Spinal cord (tissue), 10 donors: ENCODE measurements at places on chromosomes 16 and 17. TPM values are rescaled to one million over a fixed set of nuclear protein-coding genes. Genes with fewer than 3 reads are reported as not detected.

GRCh38 chr17:18031955-18032354 is 7.0 kb downstream of the ATPAF2 start:
- DNase-seq = no peak

GRCh38 chr16:3968551-3968950 is 88.0 kb upstream of the CREBBP start:
- no peak for DNase-seq

DNA sequence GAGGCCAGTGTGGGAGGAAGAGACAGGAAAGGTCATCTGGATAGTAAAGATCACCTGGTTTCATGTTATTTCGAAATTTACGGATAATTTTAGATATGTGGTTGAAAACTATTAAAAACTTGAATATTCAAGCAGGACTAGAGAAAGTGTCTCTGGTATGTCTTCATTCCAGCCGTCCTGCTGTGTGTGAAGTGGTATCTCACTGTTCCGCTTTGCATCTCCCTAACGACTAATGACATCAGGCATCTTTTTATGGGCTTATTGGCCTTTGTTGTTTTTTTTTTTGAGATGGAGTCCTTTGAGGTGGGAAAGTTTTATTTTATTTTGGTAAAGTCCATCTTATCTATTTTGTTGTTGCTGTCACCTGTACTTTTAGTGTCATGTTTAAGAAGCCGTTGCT is 214.4 kb upstream of the CHMP6 start:
- no peak for DNase-seq

DNA sequence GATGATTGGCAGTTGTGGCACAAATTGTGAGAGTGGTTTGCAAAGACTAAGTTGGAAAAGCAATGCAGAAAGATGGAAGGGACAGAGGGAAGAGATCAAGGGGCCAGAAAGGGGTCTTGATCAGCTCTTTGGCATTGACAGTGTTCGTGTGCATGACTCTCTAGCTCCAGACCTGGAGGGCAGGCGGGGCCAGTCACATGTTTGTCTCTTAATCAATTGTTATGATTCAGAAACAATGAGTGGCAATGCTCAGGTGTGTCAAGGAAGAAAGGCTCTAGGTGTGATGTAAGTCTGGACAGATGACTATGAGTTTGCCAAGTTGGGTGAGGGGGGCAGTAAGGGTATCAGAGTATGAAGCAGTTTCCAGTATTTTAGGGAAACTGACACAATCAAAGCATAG is 32.1 kb downstream of the WSB1 start:
- DNase-seq = no peak

- no peak for DNase-seq
Observed at GRCh38 chr17:72863526-72864211, 228.8 kb downstream of the SLC39A11 start.

GRCh38 chr17:61583242-61583641 is 7.8 kb downstream of the NACA2 start:
- DNase-seq = peak; percentile 34

GRCh38 chr16:64641343-64641742 is 480.5 kb downstream of the CDH11 start:
- no peak for DNase-seq

USH1G gene
- 0.06 TPM for total RNA-seq

DNA sequence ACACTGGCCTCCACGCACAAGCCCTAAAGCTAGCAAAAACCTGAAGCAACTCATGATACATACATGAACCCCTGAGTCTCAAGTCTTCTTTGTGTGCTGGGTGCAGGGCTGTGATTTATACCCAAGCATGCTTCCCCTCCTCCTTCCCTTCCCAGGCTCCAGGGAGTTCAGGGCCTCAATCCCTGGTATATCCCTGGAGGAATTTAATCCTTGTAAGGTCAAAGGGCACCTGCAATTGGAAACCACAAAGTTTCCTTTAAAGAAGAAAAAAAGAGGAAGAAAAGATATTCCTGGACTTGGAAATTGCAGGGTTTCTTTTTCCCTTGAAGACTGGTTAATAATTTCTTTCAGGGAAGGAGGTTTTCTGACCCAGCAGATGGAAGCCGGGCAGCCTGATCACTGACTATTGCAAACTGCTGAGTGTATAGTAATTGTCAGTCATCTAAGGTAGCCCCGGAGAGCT is 182.3 kb downstream of the AATF start:
- DNase-seq = no peak

DNA sequence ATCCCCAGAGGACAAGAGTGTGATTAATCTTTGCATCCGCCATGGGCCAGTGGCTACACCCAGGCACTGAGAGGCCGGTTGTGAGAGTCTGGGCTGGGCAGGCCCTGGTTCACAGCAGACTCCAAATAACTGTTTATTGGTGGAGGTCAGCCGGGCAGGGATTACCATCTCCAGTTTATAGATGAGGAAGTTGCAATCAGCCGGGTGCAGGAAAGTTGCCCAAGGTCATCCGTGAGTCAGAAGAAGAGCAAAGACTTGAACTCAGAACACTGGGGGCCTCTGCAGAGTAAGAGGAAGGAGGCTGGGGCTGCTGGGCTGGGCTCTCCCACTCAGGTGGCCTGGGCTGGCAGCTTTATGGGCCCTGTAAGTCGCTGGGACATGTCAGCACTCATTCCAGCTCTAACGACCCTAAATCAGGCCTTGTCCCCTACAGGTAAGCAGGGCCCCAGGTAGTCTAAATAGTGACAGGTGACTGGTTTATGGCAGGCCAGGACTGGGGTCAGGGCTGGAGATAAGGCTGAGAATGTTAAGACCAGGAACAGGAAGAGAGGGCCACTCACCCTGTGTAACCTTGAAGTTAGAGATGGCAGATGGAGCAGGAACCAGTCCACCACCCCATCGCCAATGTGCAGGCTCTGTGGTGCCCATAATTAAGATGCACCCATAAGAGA is 2.1 kb upstream of the CA4 start:
- no peak for DNase-seq

KRT9 gene
- not detected for total RNA-seq

DNA sequence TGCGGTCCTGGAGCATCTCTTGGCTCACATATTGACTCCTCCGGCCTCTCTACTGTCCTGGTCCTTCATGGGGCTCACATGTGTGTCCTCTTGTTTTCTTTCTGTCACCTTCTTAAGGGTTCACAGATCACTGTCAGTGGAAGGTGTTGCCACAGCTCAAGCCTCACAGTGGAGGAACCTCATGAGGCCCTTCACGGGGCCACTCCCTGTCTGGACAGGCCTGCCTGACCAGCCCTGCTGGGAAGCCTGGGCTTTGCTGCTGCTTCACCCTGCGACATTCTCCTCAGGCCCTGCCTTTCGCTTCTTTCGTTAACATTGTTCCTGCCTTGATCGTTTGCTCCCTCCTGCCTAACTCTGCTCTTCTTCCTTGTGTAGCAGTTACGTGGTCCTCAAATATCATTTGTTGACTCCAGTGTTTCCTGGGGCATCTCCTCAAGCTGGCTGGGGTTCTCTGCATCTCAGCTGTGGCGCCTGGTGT is 55.9 kb downstream of the WDR45B start:
- DNase-seq = no peak

MPP3 gene
- 15.9 TPM for total RNA-seq

GRCh38 chr17:33966410-33967059 is 288.6 kb upstream of the CCL2 start:
- DNase-seq = no peak

ITGB3 gene
- 7.5 TPM for total RNA-seq

TNFRSF17 gene
- total RNA-seq = 0.20 TPM

FN3KRP gene
- total RNA-seq = 29.4 TPM

DNA sequence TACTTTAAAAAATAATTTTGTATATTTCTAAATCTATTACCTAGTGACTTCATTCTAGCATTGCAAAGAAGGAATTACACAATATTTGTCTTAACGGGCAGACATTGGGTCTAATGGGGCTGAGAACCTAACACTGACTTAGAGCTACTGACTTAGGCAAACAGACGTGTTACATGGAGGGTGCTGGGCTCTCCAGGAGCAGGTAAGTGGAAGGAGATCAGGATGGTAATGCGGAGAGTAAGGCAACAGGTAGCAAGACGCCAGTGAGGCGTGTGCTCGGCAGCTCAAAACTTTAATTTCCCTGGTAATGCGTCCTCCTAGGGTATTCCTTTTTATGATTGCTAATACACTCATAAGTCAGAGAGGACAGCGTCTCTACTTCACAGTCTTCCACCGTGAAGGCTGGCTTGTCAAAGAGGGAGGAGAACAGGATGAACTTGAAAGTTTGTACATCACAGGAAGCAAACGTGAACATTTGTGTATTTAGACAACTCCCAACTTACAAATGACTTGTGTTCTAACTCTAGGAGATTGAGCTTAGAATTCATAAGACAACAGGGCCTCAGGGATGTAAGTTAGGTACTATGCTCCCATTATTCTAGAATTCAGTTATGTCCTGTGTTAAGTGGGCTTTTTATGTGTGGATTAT is 4.6 kb downstream of the KRT28 start:
- DNase-seq = no peak

DNA sequence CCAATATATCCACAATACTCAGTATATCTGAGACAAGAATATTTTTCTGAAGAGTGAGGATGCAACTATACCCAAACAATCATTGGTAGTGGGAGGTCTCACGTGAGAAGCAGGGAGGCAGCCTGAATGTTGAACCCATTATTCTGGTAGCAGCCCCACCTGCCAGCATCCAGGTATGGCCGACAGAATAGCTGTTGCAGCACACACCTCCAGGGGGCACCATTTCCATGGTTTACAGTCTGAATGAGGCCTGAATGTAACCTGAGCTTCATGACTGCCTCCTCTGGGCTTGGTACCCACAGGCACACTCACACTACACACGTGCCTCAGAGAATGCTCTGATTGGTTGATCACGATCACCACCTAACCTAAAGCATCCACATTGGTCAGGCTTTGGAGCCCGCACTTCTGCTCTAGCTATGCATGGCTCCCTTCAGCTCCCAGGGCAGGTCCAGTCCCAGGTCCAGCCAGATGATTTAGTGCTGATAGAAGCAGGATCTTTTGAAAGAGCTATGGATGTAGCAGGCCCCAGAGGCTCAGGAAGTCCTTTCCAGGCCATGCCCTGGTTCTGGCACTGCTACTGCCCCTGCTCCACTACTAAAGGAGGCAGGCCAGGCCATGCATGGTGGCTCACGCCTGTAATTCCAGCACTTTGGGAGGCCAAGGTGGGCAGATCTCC is 11.0 kb upstream of the CBFB start:
- DNase-seq = no peak

- DNase-seq = no peak
Observed at GRCh38 chr16:9821331-9821730, 360.9 kb downstream of the GRIN2A start.

GRCh38 chr16:57235128-57236021 is 9.7 kb upstream of the ARL2BP start:
- DNase-seq = no peak
